HT-29 (cell line): ENCODE measurements at places on chromosomes 12 and 14. TPM values are rescaled to one million over a fixed set of nuclear protein-coding genes. Genes with fewer than 3 reads are reported as not detected.

- no peak for DNase-seq
These were observed 177.7 kb downstream of the CCDC91 start for GRCh38 chr12:28367993-28368392.

The KCNC2 gene
- not detected in 2 replicates for total RNA-seq

- DNase-seq: peak; percentile 93
These were observed 6.1 kb downstream of the CCDC184 start for GRCh38 chr12:48189331-48190125.

The CYP27B1 gene
- 7.0 and 11.0 TPM in 2 replicates for total RNA-seq

- no peak for DNase-seq
These were observed 228.3 kb downstream of the RAD51B start for GRCh38 chr14:68047906-68048305.

DNA sequence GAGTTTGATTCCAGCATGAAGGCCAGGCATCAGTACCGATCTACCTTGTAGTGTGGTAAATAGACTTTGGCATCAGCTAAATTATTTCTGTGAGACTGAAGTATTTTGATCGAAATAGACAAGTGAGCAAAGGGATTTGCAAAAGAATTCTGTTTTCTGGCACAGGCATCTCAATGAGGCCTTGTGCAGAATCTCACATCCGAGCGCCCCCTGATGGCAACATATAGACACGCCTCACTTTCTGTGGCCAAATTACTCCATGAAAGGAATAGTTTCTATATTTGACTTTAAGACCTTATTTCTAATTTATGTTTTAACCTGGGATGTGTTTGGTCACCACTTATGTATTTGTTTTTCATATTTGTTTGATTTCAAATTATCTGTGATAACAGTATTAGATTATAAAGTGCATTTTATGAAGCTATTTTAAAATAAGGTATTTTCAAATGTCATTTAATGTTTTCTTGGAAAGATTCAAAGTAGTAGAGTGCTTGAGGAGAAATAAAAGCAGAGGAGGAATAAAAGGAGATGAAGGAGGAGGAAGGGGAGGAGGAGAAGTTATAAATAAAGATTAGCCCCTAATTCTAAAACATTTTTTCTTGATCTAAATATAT is 731.9 kb downstream of the NRXN3 start:
- DNase-seq: peak; percentile 11

DNA sequence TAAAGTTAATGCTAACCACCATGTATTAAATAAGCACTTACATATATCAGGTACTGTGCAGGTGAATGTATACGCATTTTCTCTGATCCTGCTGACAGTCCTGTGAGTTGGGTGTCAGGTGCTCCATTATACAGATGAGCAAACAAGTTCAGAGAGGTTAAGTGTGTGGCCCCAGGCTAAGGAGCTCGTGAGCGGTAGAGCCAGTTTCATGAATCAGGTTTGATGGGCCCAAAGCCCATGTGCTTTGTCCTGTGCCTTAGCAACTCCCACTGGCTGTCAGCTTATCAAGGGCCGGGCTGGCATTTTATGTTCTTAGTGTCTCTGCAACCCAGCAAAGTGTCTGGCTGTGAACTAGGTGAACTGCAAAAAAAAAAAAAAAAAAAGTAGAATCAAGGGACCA is 701.2 kb upstream of the TBX3 start:
- DNase-seq: no peak

The CPNE6 gene
- total RNA-seq: not detected in 2 replicates

GRCh38 chr12:52926596-52927234 is 21.8 kb upstream of the KRT8 start:
- DNase-seq: no peak

DNA sequence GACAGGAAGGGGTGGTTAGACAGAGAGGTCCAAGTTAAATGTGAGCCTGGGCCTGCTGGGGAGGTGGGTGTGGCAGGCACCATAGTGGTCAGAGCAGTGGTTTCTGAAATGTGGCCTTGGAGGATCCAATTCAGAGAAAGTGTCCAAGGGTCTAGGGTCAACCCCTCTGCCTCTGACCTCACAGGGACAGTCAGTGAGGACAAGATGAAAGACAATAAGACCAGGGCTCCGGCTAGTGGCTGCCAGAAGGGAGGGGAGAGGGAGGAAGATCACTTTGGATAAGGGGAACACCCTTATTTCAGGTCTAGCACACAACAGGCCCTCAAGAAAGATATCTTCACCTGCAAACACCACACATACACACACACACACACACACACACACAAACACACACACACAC is 335.1 kb downstream of the MED13L start:
- DNase-seq: no peak

DNA sequence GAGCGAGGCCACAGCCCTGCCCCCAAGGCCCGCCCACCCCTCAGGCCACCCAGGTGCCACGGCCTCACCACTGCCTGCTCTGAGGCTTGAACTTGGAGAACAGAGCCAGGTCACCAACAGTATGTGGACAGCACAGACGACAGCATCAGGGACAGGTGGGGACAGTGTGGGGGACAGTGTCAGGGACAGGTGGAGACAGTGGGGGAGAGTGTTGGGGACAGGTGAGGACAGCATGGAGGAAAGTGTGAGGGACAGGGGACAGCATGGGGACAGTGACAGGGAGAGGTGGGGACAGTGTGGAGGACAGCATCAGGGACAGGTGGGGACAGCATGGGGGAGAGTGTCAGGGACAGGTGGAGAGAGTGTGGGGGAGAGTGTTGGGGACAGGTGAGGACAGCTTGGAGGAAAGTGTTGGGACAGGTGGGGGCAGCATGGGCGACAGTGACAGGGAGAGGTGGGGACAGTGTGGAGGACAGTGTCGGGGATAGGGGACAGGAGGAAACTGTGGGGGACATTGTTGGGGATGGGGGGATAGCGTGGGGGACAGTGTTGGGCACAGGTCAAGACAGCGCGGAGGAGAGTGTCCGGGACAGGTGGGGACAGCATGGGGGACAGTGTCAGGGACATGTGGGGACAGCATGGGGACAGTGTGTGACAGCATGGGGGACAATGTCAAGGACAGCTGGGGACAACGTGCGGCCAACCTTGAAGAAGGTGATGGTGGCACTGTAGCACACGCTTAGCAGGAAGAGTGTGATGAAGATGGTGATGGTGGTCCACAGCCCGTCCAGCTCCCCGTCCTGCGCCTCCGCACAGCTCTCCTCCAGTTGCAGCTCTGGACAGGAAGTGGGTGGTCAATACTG is 114.9 kb downstream of the TMEM121 start:
- DNase-seq: no peak

The LMNTD1 gene
- not detected in 2 replicates for total RNA-seq

DNA sequence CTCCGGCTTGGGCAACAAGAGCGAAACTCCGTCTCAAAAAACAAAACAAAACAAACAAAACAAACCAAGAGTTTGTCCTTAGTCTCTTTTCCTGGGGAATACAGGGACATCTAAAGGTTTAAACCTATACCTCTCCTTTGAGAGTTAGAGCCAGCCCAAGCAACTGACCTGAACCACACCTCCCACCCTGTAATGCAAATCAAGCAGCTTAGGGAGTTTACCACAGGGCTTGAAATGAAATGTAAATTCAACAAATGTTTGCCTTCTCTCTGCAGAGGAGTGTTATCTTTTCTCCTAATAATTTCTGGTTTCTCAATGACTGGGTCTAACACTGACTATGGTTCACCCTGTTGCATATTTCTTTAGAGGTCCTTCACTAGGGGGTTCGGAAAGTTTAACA is 16.7 kb downstream of the PPP1CC start:
- no peak for DNase-seq

- no peak for DNase-seq
These were observed 36.6 kb downstream of the KRT76 start for GRCh38 chr12:52740584-52740983.

- DNase-seq: no peak
These were observed 13.3 kb downstream of the PPP2R5C start for GRCh38 chr14:101774814-101775213.

DNA sequence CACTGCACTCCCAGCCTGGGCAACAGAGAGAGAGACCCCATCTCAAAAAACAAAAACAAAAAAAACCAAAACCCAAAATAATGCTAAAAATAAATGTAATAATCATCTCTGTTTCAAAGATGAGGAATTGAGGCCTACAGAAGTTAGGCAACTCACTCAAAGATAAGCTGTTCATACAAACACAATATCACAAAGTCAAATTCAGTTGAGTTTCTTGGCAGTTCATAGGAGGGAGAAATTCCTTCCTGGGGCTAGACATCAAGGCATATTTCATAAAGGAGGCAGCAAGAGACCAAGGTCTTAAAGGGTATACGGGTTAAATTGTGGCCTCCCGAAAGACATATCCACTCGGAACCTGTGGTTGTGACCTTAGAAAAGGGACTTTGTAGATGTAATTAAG is 8.7 kb upstream of the TBPL2 start:
- DNase-seq: no peak

DNA sequence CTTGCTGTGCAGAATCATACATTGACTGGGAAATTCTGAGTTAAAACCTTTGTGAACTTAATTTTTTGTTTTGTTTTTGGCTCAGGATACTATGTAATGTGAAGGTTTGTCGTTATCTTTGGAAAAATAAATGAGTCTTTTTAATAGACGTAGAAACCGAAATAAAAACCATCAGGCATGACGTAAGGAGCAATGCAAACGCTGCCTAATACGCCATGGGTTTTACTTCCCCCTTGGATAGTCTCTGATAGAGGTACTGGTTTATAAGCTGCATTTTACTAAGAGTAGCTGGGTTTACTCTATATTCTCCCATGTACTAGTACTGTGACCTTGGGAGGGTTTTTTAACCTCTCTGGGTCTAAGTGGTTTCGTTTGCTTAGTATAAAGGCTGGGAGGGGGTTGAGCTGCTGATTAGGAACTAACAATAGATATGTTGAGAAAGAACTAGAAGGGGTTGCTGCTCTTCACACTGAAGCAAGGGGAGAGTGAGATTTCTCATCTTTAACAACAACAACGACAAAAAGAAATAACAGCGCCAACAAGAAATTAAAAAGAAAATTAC is 66.8 kb upstream of the SLCO1C1 start:
- DNase-seq: no peak

GRCh38 chr14:97080991-97081390 is 283.8 kb downstream of the VRK1 start:
- no peak for DNase-seq

GRCh38 chr12:71756054-71756690 is 1.5 kb downstream of the RAB21 start:
- peak; percentile 5 for DNase-seq

- no peak for DNase-seq
These were observed 14.5 kb downstream of the EGLN3 start for GRCh38 chr14:33936391-33936790.

DNA sequence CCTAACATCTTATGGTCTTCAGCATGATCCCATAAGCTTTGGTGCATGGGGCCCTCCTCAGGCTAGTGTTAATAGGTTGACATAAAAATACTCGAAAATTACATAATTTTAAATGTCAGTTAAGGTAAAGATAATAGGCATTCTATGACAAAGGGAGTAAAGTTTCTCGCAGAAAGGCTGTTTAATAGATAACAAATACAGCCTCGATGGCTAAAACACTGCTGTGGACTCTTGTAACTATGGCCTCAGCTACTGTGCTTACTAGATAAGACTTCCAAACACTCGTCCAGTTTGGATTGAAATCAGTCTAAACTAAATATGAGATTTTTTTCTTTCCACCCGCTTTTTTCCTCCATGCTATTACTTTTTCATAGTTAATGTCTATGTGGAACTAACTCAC is 23.2 kb upstream of the MGST1 start:
- DNase-seq: no peak

DNA sequence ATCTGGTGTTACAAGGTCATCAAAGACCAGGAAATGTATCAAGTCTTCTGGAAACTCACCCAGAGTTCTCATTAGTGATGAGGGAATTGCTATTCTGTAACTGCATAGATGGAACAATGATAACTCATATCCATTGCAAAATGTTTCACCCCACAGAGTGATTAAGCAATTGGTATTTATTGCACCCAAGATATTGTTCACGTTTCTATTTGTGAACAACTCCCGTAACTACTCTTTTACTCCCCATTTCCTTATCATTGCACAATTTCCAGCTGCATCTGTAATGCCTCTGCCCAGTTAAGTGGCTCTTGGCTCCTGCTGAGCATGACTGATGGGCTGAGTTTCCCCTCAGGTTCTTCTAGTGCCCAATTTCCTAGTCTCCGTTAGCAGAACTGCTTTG is 108.7 kb upstream of the PRICKLE1 start:
- no peak for DNase-seq

GRCh38 chr12:110304061-110304551 is 23.1 kb downstream of the ATP2A2 start:
- DNase-seq: no peak
